NCI-H1436 treated with DMSO at 0.1 percent for 48 hours (cell line): ENCODE measurements at places on chromosomes 7 and 10.

DNA sequence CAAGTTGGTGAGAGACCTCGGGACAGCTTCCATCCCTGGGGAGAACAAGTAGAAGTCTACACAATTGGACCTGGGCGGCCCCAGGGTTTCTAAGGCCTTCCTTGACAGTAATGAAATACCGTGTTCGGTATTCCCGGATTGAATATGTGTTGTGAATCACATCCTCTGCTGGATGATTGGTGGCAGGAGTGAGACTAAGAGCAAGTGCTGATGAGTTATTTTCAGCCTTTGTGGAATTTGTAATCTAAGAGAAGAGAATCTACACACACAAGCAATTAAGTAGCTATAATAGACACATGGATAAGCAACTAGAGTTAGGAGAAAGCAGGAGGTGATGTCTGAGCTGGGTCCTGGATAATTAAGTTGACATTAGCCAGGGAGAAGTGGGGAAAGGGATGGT lies 64.8 kb upstream of the VWC2 start:
- no peak for DNase-seq

- DNase-seq, result no peak
These were observed 43.4 kb downstream of the FAM20C start for GRCh38 chr7:235576-236395.

- no peak for DNase-seq
These were observed 12.5 kb downstream of the RNF32 start for GRCh38 chr7:156652886-156653568.

DNA sequence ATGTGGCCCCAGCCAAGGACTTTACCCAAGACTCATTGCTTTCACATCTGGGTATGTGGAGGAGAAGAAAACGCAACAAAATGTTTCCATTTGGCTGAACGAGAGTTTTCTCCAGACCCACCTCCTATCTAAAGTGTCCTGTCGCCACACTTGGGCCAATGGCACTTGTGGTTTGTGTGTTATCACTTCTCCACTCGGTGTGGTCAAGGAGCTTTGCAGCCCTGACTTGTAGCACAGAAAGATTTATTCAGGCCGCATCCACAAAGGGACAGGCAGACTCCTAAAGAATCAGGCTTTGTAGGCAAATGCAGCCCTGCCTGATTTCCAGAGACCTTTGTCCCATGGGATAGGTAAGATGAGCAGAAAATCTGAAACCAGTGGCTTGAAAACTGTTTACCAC lies 12.8 kb upstream of the LRRC4 start:
- no peak for DNase-seq

GRCh38 chr7:22361320-22361719 lies 4.4 kb upstream of the RAPGEF5 start:
- no peak for DNase-seq

GRCh38 chr10:3107426-3107961 lies 40.1 kb downstream of the PFKP start:
- DNase-seq, result no peak

GRCh38 chr10:17838080-17838648 lies 29.0 kb downstream of the MRC1 start:
- DNase-seq, result no peak

GRCh38 chr7:104852386-104852785 lies 161.6 kb upstream of the KMT2E start:
- no peak for DNase-seq

- DNase-seq, result no peak
These were observed 419.4 kb upstream of the MGMT start for GRCh38 chr10:129047600-129047999.

GRCh38 chr7:2722591-2722990 lies 34.6 kb downstream of the AMZ1 start:
- no peak for DNase-seq
